ENCODE measurements at places on chromosomes 2 and 18.

DNA sequence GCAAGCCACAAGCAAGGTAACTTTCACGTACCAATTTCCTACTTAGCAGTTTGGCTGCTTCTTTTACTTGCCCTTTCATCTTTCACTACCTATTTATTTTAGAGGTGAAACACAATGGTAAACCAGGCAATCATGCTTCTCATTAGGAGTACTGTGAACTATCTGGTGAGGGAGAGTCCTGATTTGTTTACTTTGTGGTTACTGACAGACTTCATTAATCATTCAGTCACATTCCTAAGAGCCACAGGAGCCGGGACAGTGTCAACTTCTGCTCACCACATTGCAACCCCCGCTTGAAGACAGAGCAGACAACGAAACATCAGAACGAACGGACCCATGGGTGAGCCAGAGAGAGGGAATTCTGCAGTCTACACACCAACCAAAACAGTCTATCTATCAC is 28.8 kb downstream of the TUBB6 start:
- DNase-seq: no peak

GRCh38 chr2:215970425-215970824 is 42.9 kb downstream of the MREG start:
- DNase-seq: no peak

- DNase-seq: no peak
These were observed 447.4 kb downstream of the CMPK2 start for GRCh38 chr2:6418291-6418690.

DNA sequence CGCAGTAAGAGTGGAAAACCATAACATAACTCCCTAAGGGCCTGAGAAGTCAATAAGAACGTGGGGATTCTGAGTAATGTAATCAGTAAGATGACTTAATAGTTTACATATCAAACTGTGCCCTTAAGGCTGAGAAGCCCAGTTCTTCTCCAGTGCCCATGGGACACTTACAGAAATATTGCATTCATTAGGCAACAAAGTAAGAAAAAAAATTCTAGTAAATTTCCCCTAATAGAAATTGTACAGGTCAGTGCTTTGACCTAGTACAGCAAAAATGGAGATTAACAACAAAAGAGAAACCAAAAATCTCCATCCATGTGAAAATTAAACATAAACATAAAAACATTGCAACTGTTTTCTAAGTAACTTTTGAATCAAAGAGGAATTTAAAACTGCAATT is 139.8 kb upstream of the HS6ST1 start:
- no peak for DNase-seq

DNA sequence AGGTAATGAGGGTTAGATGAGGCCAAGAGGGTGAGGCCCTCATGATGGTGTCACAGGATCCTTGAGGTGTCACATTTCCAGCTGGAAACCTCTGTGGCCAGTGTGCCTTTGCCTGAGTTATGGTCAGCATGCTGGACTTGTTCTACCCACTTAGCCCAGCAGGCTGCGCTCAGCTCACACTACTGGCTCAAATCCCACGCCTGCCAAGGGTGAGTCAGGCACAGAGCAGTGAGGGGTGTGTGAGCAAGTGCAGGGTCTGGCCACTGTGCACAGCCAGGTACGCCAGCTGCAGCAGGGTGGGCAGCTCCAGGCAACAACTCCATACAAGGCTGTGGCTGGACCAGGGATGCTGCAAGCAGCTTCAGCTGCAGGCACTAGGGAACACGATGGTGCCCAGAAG is 616.6 kb upstream of the FSHR start:
- peak; percentile 47 for DNase-seq

- DNase-seq: peak; percentile 66
These were observed 786 bp upstream of the ZFP36L2 start for GRCh38 chr2:43226955-43227829.

DNA sequence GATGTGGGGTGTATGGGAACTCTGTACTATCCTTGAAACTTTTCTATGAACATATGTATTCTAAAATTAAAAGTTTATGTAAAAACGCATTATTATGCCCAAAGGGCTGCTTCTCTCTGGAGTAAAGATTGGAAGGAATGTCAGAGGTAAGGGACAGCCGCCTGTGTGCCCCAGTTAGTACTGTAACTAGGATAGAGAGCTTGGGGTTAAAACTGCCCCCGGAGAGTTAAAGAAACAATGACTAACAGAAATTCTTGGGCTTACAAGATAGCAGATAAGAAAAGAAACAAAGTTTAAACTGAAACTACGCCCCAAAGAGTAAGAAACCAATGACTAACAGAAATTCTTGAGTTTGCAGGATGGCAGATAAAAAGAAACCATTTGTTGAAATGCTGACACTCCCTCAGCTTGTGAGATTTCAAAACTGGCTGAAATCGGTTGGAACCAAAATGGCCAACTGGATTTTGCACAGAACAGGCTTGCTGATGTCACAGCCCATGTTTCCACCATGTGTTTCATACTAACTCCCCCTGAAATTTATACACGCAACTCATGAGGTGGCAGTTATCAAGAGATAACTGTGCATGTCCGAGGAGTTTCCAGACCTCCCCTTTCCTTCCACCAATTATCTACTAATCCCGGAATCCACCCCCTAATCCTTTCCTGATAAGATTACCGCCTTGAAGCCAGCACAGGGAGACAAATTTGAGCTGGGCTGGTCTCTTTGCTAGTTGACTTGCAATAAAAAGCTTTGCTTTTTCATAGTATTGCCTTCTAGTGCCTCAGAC is 8.7 kb upstream of the TXNDC2 start:
- DNase-seq: no peak

Data from COR-L47 (cell line).